ENCODE measurements at places on chromosomes 1 and 21. TPM values are rescaled to one million over a fixed set of nuclear protein-coding genes. Genes with fewer than 3 reads are reported as not detected.

GRCh38 chr1:46527474-46528296, 23.8 kb downstream of the KNCN start:
- DNase-seq = peak; percentile 81

DNA sequence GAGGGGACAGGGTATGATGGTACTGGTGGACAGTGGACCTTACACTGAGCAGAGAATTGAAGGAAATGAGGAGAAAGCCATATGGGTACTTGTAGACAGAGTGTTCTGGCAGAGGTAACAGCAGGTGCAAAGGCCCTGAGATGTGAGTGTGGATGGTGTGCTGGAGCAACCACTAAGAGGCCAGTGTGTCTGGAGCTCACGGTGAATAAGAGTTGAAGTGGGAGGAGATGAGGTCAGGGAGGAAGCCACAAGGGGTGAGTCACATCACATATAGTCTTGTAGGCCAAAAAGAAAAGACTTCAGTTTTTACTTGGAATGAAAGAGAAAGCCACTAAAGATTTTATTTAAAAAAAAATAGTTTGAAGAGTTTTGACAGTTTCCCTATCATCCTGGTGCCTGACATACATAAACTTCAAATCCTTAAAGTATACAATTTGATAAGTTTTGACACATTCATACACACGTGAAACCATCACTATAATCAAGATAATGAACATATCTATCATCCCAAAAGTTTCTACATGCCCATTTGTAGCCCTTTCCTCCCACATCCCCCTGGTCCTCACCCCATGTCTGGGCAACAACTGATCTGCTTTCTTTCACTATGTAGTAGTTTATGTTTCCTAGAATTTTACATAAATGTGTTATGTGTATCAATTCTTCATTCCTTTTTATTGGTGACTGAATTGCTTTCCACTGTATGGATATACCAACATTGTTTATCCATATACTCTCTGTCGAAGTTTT, 148.4 kb downstream of the GPATCH2 start:
- DNase-seq = no peak

DNA sequence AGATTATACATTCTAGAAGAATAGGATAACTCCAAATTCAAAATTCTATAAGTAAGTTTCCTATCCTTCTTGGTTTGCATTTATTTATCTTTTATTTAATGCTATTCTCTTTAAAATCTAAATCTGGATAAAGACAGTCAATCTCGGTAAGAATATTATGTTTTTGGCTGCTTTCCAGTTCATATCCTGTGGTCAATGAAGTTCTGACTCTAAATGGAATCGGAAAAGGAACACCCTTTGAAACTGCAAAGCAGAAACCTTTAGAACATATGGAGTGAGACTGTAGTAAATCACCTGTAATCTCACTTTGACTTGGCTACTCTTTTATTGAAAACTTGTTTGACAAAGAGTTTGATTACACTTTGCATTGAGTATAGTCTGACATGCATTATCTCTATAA, 85.2 kb downstream of the KIFAP3 start:
- no peak for DNase-seq

DNA sequence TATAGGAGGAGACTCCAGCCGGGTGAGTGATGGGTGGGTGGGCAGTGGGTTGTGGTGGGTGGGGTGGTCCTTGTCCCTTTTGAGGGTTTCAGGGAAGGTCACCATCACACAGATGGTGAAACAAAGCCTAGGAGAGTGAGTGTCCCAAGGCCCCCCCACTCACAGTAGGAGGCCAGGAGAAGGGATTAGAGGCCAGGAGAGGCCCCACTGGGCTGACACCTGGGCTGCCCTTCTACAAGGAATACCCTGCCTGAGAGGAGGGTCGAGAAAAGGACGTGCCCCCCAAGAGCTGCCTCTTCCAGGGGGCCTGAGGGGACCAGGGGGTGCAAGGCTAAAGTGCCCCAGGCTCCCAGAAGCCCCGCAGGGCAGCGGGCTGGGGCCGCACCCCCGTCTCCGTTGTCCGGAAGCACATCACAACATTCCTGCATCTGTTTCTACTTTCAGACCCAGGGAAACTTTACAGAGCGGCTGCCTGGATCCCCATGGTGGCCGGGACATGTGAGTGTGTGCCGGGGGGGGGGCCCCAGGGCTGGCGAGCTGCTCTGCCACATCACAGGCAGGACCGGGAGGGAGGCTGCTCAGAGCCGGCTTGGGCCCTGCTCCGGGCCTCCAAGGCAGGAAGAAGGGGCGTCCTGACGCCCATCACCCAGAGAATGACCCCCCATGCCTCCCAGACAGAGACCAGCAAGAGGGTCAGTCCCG, 68.2 kb downstream of the ARHGEF16 start:
- no peak for DNase-seq

MIXL1 gene
- not detected for total RNA-seq

All from breast epithelium (tissue), 4 donors.